ENCODE measurements at places on chromosomes 4 and X.

DNA sequence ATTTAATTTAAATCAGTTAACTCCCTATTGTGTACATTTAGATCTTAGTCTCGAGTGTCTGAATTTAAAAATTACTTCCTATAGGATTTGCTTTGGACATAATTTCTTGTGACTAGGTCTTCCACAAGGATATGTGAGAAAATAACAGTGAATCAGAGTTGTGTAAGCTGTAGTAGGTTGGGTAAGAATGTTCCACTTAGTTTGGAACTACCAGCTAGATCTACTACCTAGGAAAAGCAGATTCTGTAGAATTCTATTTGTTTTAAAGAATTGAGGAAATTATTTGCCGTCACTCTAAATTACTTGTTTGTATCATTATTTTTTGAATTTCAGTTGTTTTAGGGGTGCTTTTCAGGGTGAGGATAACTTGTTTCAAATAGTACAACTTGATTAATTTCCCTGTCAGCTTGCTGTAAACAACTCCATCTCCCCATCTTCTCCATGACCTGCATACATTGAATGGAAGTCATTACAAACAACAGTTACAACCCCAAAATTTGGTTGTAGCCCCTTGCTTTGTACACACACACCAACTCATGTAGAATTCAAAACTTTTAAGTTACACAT, 1.3 kb downstream of the MTHFD2L start:
- no peak for DNase-seq

DNA sequence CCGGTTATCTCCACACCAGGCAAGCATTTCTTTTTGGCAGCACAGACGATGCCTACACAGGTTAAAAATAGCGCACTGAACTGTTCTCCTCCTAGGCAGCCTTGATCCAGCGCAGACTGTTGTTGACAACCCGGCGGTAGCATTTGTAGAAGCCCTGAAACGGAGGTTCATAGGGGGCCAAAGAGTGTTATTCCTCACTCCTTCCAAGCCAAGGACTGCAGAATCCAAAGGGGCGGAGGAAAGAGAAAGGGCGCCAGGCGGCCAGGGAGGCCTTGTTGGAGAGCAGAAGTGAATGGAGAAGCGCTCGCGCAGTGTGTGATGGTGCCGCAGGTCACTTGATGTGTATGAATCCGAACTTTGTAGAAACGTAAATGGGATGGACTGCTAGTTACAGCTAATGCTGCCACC, 82.7 kb downstream of the TENM3 start:
- DNase-seq = no peak

GRCh38 chr4:109738104-109738872, 8.4 kb upstream of the PLA2G12A start:
- no peak for DNase-seq

DNA sequence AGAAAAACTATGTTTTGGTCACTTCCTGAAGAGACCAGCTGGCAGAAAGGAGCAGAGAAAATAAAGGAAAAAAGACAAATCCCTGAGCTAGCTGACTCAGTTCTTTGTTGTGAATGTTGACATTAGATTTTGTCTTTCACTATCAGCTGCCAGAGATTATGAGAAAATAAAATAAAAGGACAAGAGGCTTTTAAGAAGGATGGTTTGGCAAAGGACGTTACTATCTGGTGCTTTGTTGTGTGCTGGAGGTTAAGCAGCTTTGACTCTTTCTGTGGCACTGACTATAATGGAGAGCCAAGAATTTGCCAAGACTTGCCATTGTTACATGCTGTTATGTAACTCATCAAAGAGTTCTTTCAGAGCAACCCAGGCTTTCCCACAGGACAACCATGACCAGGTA, 12.1 kb downstream of the ASB5 start:
- DNase-seq = no peak

GRCh38 chr4:88077911-88078524, 70.6 kb downstream of the PKD2 start:
- no peak for DNase-seq

Data from stimulated activated CD4-positive, alpha-beta T cell treated with anti-CD3 and anti-CD28 coated beads, Interleukin-4, amount 100 ng/mL, for 48 hours (primary cell).